Astrocyte (in vitro differentiated cells and primary cell): ENCODE measurements at places on chromosomes 5 and 9. TPM values are rescaled to one million over a fixed set of nuclear protein-coding genes. Genes with fewer than 3 reads are reported as not detected.

DNA sequence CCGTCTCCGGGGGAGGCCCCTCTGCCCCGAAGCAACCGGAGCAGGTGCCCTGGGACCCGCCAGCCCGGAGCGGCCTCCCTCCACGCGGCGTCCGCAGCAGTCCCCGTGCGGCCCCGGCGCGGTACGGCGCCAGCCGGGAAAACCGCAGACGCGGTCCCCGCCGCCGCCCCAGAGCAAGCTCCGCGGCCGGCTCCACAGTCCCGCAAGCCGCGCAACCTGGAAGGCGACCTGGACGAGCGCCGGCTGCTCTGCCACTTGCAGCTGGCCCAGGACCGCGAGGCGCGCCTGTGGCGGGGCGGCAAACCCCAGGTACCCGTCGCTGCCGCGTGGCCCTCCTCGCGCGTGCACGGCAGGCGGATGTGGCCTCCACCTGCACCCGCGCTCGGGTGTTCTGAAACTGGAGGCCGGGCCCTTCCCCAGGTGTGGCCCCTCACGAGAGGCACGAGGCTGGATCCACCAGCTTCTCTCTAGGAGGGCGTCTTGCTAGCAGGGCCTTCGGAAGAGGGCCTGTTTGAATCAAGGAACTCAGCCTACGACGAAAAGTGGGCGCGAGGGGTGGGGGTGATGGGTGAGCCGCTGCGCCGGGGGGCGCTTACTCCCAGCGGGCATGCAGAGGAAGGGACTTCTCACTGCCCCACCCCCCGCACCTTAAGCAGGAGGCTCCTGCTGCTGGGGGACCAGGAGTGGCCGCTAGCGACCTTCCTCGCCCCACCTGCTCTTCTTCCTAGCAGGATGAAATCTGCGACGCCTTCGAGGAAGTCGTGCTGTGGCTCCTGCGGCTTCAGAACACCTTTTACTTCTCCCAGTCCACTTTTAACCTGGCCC is 602 bp downstream of the CCNI2 start:
- H3K4me1 ChIP-seq: peaks cover 3% of the 10 kb centered on the region
- no peak for DNase-seq
- peak overlapping the region; percentile 5 for H3K4me3 ChIP-seq
- H3K27ac ChIP-seq: no peak overlapping the region
- H3K27me3 ChIP-seq: peaks cover 32% of the 10 kb centered on the region
- H3K36me3 ChIP-seq: no peaks in the 10 kb centered on the region

The PDE8B gene
- total RNA-seq: 0.18 and 0.22 TPM in 2 replicates

GRCh38 chr5:1636981-1637638 is 113.3 kb upstream of the LPCAT1 start:
- H3K27me3 ChIP-seq: peaks cover 20% of the 10 kb centered on the region
- H3K4me1 ChIP-seq: peaks cover 11% of the 10 kb centered on the region
- no peak overlapping the region for H3K4me3 ChIP-seq

GRCh38 chr5:90398726-90399125 is 10.8 kb downstream of the CETN3 start:
- H3K27ac ChIP-seq: no peak overlapping the region
- H3K27me3 ChIP-seq: no peaks in the 10 kb centered on the region
- DNase-seq: no peak
- no peak overlapping the region for H3K4me3 ChIP-seq
- peaks cover 6% of the 10 kb centered on the region for H3K36me3 ChIP-seq

The CAAP1 gene
- total RNA-seq: 16.3 and 16.7 TPM in 2 replicates

The IFNB1 gene
- 2.5 and 3.2 TPM in 2 replicates for total RNA-seq

GRCh38 chr5:34488984-34489383 is 167.1 kb upstream of the RAI14 start:
- no peak for DNase-seq
- H3K27ac ChIP-seq: no peak overlapping the region
- no peaks in the 10 kb centered on the region for H3K36me3 ChIP-seq
- no peak overlapping the region for H3K4me3 ChIP-seq

GRCh38 chr5:154850255-154851062 is at the start of gene FAXDC2:
Gene FAXDC2, minus strand, starts transcription at chr5:154850603. Its CDS starts 12,425 bp downstream, at chr5:154838178.
- no peaks in the 10 kb centered on the region for H3K36me3 ChIP-seq
- peak; percentile 82 for DNase-seq
- H3K27ac ChIP-seq: peak within 1 kb of the TSS; percentile 27
- peaks cover 10% of the 10 kb centered on the region for H3K4me1 ChIP-seq
- H3K4me3 ChIP-seq: peak within 1 kb of the TSS; percentile 54
- no peaks in the 10 kb centered on the region for H3K27me3 ChIP-seq
